Pancreas (tissue), 10 donors: ENCODE measurements at places on chromosomes 4 and X.

DNA sequence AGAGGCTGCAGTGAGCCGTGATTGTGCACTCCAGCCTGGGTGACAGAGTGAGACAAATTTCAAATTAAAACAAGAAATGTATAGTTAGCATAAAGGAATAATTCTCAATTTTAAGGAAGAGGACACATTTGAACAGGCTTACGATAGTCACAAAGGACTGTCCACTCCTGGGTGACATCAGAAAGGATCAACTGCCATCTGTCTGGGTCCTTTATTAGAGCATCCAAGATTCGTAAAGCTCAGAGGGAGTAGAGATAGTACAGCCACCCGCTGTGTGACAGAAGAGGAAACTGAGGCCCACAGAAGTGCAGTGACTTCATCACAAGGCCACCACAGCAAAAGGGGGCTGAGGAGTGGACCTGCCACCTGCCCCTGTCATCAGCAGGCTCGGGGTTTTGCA, 149.3 kb upstream of the RBPJ start:
- no peak for DNase-seq

DNA sequence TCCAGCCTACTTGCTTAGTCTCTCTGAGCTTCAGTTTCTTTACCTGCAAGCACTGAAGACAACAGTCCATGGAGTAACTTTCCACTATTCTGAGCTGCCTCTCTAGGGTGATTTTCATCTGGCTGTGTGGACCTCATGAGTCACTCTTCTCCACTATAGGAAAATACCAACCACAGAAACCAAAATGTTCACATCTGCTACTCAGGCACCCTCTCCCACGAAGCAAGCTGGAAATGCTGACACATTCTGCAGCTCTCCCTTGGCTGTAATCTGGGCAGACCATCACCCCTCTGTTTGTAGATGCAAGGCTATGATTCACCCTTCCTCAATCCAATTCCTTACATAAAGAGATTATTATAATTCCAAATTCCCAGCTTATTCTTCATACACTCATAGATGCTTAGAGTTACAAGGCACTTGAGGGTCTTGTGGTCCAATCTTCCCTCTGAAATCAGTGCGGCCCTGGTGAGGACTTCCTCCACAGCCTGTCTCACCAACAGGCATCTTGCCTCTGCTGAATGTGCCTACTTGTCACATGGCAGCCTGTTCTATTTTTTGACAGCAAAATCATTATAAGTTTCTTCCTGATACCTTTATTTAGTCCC, 97.0 kb upstream of the LNX1 start:
- DNase-seq = peak; percentile 35

- peak; percentile 14 for DNase-seq
These were observed 103.5 kb upstream of the NOCT start for GRCh38 chr4:138911909-138912703.

- DNase-seq = no peak
These were observed 1709.4 kb downstream of the ARAP2 start for GRCh38 chr4:34534916-34535315.

- no peak for DNase-seq
These were observed 608.8 kb upstream of the EPHA5 start for GRCh38 chr4:66279084-66279483.

- no peak for DNase-seq
These were observed 14.3 kb downstream of the G3BP2 start for GRCh38 chr4:75658876-75659275.

DNA sequence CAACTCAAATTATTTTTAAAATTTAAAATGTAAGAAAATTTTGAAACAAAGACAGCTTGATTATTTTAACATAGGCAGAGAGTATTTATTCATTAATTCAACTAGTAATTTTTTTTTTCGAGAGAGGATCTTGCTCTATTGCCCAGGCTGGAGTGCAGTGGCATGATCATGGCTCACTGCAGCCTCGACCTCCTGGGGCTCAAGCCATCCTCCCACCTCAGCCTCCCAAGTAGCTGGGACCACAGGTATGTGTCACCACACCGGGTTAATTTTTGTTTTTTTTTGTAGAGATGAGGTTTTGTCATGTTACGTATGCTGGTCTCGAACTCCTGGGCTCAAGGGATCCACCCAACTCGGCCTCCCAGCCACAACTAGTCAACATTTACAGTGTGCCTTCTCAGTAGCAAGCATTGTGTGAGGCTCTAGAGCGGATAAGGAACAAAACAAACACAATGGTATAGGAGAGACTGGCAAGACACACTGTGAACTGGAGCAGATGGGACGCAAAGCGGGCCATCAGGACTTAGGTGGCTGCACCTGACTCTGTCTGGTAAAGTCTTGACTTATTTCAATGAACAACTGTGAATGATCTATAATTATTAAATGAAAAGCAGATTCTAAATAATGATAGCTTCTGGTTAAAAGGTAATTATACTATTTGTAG, 21.6 kb downstream of the SETD7 start:
- no peak for DNase-seq
